Right lobe of liver (tissue), 6 donors: ENCODE measurements at places on chromosomes 5 and 9. TPM values are rescaled to one million over a fixed set of nuclear protein-coding genes. Genes with fewer than 3 reads are reported as not detected.
A peak's percentile ranks its signal among the peaks of the same experiment; 100 is the strongest.

- H3K27me3 ChIP-seq, result no peaks in the 10 kb centered on the region
- no peaks in the 10 kb centered on the region for H3K36me3 ChIP-seq
- no peaks in the 10 kb centered on the region for H3K4me1 ChIP-seq
- no peak overlapping the region for H3K27ac ChIP-seq
Observed at GRCh38 chr5:31186672-31187267, 6.7 kb upstream of the CDH6 start.

GRCh38 chr9:32524892-32525708 lies 896 bp downstream of the RIGI start:
- no peaks in the 10 kb centered on the region for H3K27me3 ChIP-seq
- H3K4me3 ChIP-seq, result peak overlapping the region; percentile 65
- peak overlapping the region; percentile 84 for H3K27ac ChIP-seq
- H3K36me3 ChIP-seq, result no peaks in the 10 kb centered on the region

AUH gene
- total RNA-seq, result 19.7 TPM

GRXCR2 gene
- total RNA-seq, result not detected

GRCh38 chr5:51685419-51685818 lies 302.2 kb downstream of the ISL1 start:
- H3K36me3 ChIP-seq, result no peaks in the 10 kb centered on the region
- H3K27me3 ChIP-seq, result no peaks in the 10 kb centered on the region
- H3K4me1 ChIP-seq, result no peaks in the 10 kb centered on the region
- DNase-seq, result no peak
- no peak overlapping the region for H3K27ac ChIP-seq

DNA sequence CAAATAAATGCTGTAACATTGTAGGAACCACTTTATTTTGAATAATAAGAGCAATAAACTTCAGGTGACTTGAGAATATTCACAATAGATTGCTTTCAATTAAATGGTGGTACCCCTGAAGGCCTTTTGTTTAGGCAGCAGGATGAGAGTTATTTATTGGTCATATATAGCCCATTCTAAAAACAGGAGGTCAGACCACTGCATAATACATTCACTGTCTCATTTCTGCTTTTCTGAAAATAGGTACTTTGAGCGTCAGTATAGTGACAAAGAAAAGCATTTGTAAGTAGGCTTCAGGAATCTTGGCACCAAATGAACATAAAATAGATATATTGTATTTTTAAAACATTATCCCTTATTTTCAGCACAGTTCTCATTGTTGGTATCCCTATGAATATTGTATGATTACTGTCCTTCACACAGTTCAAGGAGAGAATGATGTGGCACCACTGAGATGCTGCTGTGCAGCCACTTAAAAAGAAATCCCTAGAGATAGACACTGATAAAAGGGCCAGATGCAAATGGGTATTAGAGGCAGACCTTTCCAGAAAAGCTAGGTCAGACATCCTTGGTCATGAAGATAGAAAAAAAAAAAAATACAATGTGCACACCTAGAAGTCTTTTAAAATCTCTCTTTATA lies 381.8 kb upstream of the ST8SIA4 start:
- H3K4me3 ChIP-seq, result no peak overlapping the region
- DNase-seq, result no peak
- H3K4me1 ChIP-seq, result no peaks in the 10 kb centered on the region
- H3K27ac ChIP-seq, result no peak overlapping the region
- H3K27me3 ChIP-seq, result no peaks in the 10 kb centered on the region
